ENCODE measurements at places on chromosomes 3 and 15.

GRCh38 chr3:108428586-108428985, 81.8 kb downstream of the MYH15 start:
- no peak for DNase-seq

DNA sequence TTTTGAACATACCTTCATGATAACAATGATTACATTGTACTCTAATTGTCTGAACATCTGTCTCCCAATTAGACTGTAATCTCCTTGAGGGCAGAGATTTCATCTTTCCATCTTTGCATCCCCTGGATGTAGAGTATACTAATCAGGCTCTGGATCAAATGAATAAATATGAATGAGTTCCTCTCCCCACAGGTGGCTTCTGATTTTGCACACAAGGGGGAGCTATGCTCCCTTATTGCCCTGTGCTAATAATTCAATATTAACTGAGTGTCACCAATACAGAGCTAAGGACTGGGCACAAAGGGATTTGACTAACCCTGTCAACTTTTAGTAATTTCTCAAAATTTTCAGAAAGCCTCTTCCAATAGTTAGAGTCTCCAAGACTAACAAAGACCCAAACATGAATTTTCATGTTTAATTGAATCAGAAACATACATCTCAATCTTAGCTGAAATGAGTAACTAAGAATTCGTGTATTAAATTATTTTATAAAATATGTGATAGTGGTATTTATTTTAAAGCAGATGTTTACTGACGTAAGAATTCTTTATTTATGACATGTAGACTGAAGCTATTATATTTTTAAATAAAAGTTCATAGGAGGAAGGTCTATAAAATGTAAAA, 3.0 kb downstream of the DUOXA1 start:
- DNase-seq, result peak; percentile 16

DNA sequence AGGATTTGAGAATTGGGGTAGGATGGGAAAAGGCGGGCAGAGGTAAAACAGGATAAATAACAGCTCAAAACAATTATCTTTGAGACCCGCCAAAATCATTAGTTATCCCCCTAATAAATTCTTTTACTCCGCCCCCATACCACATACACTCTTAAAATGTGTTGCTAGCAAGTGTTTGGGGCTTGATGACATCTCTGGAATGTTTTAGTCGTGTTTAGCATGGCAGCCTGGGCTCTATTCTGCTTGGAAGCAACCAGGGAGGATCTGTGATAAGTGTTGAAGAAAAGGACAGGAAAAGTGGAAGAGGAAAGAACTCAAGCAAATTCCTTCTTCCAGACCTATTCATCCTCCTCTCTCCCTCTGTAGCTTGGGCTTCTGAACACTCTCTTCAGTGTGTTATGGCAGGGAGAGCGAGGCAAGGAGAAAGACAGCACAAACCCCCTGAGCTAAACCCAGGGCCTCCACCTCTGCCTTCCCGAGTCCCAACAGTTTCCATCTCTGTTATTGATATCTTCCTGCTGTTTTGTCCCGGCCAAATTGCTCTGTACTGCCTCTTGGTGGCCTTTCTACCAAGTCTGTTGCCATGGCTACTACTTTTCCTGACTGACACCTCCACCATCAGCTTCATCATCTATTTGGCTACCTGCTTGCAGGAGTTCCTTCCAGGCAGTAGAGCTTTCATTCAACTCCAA, 135.8 kb downstream of the RPL22L1 start:
- no peak for DNase-seq

DNA sequence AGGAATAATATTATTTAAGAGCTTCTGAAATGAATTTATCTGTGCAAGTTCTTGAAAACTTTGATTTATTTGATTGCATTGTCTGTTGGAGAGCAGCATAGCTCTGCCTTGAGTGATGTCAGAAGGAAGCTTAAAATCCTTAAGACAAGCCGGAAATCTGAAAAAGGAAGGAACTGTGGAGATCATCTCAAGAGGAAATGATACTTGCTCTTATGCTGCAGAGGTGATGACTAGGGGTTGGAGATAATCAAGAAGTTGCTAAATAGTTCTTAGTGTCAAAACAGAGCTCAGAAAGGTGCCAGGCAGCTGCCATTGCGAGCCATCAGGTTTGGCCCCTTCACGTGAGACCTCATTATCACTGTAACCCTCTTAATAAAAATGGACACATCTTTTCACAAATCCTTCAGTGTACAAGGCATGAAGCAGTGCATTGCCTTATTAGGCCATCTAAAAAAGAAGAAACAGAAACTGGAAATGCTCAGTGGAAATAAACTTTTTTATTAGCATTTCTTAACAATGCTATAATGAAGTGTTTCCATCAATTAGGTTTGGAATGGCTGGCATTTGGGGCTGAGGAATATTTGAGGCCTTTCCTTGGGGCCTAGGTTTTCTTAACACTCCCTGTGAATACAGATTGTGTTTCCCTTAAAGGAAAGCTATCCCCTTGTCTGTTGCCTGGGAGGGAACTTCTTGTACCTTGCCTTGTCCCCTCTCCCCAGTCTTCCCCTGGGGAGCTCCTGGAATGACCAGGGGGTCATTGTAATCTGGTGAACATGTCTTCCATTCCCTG, 34.5 kb upstream of the VILL start:
- no peak for DNase-seq

GRCh38 chr15:78621810-78622402, 1.1 kb upstream of the CHRNA3 start:
- DNase-seq, result no peak

GRCh38 chr15:39756806-39757522, 25.7 kb downstream of the FSIP1 start:
- DNase-seq, result no peak

GRCh38 chr15:91950631-91951329, 97.3 kb downstream of the SLCO3A1 start:
- no peak for DNase-seq

- no peak for DNase-seq
Measured at GRCh38 chr3:112813723-112814171, 32.9 kb downstream of the CD200R1L start.

- no peak for DNase-seq
Measured at GRCh38 chr15:27722102-27722501, 377.0 kb downstream of the OCA2 start.

DNA sequence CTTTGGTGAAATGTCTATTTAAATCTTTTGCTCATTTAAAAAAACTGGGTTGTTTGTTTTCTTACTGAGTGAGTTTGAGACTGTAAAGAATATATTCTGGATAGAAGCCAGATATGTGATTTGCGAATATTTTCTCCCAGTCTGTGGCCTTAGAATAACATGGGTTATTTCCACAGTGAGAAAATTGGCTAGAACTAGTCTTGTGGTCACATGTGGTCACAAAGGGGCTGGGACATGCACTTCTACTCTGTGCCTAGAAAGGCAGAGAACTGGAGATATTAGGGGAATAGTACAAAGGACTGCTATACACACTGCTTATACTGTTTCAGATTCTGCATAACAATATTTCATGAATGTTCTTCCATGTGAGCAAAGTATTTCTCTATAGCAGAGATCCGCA, 79.9 kb upstream of the RGMA start:
- DNase-seq, result no peak

DNA sequence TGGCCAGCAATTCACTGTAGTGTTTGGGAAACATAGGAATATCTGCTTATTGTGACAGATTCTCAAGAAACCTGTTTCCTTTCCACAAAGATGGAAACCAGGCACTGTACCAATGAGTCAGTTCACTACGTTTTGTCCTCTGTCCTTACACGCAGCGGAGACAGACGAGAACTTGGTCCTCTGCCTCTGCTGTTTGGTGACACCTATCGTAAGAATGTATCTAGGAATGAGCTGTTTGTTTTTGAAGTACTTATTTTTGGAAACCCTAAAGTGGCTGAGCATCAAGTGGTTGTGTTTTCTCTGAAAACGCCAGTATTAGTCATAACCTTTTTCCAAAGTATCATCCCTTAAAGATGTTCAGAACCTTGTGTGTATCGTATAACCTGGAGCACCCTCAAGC, 93.0 kb downstream of the PGPEP1L start:
- no peak for DNase-seq

DNA sequence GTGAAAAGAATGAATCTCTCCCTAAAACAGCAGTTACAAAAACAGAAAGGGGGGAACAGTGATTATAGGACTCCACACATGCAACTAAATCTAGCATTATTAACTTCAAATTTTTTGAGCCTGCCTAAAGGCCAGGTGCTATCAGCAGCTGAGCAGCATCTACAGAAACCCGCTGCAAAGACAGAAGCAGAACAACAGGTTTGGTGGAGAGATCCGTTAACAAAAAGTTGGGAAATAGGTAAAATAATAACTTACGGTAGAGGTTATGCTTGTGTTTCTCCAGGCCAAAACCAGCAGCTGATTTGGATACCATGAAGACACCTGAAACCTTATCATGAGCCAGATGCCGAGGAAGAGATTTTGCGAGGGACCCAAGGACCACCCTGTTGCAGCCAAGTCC, 201.6 kb upstream of the UBE3A start:
- no peak for DNase-seq

DNA sequence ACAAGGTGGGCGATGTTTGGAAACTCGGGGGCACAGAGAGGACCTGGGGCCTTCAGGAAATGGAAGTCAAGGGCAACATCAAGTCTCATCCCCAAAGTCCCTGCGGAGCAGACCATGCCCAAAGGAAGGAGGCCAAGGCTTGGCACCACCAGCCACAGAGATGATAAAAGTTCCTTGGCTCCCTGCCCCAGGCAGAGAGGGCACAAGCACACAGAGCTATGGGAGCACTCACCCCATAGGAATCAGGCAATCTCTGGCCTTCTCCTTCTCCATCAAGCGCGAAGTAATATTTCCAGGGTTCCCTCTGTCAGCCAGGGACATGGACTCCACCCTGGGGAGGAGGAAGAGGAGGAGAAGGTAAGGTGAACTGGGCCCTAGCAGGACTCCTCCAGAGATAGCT, 7.9 kb downstream of the ACAA1 start:
- DNase-seq, result no peak

GRCh38 chr3:54713455-54713854, 214.4 kb downstream of the LRTM1 start:
- DNase-seq, result no peak

GRCh38 chr3:105255350-105255749, 111.4 kb upstream of the ALCAM start:
- DNase-seq, result no peak
